ENCODE measurements at places on chromosomes 7 and 10.

- no peak for DNase-seq
Measured at GRCh38 chr10:123800289-123800688, 91.3 kb downstream of the CPXM2 start.

- peak; percentile 44 for DNase-seq
Measured at GRCh38 chr10:95560278-95561176, 644 bp downstream of the SORBS1 start.

DNA sequence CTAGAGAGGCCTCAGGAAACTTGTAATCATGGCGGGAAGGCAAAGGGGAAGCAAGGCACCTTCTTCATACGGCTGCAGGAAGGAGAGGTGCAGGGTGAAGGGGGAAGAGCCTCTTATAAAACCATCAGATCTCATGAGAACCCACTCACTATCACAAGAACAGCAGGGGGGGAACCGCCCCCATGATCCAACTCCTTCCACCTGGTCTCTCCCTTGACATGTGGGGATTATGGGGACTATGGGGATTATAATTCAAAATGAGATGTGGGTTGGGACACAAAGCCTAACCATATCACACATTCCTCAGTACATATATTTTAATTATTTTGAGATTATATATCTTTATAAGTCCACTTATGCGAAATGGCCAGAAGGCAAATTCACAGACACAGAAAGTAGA, 8.9 kb downstream of the HK1 start:
- DNase-seq = no peak

DNA sequence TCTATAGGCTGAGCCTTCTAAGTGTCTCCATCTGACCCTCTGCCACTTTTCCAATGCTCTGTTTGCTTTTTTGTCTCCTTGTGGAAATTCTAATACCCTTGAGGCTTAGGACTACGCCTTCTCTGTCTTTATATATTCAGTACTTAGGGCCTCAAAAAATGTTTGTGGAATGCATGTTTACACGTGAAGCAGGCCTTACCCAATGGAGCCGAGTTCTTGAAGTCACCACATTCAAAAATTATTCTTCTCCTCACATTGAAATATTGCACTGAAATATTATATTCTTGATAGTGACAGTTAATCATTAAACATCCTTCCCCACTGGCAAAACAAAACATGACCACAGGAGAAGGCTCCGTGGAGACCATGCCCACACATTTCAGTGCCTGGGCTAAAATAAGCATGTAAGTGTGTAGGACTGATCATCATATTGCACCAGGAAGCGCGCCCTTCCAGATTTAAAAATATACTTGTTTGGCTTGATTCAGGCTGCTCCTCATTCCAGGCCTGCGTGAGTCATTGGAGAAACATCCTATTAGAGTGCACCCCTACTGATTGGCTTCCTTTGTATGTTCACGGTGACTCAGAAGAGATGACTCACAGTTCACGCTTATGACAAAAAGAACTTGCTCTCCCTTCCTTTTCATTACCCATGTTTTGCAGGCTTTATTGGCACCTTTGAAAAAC, 307.4 kb upstream of the AOAH start:
- peak; percentile 95 for DNase-seq

GRCh38 chr10:119219871-119220270, 12.5 kb downstream of the GRK5 start:
- DNase-seq = no peak

- no peak for DNase-seq
Measured at GRCh38 chr10:47326927-47327330, 4.7 kb downstream of the GDF2 start.

- DNase-seq = no peak
Measured at GRCh38 chr10:17061418-17061817, 68.2 kb downstream of the CUBN start.

DNA sequence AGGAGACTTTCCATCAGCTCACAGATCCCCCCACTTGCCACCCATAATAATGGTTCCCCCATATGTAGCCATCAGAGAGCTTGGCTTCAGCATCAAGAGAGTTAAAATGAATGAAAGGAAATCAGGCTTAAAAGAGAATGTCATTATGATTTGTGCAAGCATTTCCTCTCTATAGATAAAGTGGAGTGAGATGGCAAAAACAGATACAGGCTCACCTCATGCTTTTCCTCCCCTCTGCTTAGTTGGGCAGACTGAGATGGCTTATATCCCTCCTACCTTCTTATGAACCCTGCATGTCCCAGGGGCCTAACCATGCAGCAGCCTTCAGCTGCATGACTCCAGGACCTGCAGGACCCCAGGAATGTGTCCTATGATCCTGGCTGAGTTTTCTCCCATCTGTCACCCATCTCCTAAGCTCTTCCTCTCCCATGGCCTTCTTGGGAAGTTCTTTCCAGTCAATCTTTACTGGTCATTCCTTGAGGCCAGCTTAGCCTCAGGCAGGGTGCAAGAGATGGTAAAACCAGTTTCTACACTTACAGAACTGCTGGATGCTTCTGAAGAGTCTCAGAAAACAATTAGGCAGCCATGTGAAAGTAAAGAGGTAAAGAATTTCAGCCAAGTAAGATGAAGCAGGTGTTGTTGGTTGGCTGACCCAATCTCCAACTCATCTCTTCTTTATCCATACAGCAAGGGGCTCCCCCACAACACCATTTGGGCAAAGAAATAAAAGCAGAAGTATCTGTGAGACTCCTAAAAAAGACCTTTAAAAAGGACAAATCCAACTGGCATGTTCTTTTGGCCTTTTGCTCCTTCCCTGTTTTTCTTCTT, 159.7 kb downstream of the RTKN2 start:
- DNase-seq = no peak

- DNase-seq = no peak
Measured at GRCh38 chr7:13055732-13056368, 368.4 kb downstream of the ARL4A start.

DNA sequence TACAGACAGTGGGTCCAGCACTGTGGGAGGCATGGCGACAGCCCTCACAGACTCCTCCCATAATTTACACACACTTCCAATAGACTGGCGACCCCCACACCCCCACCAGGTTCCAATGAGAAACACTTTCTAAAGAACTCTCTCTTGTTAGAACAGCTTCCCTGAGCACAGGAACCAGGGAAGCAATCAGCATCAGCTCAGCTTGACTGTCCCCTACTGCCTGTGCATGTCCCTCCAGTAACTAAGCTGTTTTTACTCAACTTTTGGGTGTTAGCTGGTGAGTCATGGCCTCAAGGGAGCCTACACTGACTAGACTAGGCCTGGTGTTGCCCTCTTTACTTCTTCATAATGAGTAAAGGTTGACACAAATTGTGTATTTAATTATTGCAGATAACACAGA, 32.6 kb upstream of the HERPUD2 start:
- DNase-seq = no peak

DNA sequence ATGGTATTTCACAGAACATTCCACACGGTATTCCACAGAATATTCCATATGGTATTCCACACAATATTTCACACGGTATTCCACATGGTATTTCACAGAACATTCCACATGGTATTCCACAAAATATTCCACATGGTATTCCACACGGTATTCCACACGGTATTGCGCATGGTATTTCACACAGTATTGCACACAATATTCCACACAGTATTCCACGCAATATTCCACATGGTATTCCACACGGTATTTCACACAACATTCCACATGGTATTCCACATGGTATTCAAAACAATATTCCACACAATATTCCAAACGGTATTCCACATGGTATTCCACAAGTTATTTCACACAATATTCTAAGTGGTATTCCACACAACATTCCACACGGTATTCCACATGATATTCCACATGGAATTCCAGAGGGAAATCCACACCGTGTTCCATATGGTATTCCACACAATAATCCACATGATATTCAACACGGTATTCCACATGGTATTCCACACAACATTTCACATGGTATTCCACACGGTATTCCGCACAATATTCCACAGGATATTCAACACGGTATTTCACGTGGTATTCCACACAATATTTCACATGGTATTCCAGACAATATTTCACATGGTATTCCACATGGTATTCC, 136.7 kb upstream of the CHST15 start:
- no peak for DNase-seq

DNA sequence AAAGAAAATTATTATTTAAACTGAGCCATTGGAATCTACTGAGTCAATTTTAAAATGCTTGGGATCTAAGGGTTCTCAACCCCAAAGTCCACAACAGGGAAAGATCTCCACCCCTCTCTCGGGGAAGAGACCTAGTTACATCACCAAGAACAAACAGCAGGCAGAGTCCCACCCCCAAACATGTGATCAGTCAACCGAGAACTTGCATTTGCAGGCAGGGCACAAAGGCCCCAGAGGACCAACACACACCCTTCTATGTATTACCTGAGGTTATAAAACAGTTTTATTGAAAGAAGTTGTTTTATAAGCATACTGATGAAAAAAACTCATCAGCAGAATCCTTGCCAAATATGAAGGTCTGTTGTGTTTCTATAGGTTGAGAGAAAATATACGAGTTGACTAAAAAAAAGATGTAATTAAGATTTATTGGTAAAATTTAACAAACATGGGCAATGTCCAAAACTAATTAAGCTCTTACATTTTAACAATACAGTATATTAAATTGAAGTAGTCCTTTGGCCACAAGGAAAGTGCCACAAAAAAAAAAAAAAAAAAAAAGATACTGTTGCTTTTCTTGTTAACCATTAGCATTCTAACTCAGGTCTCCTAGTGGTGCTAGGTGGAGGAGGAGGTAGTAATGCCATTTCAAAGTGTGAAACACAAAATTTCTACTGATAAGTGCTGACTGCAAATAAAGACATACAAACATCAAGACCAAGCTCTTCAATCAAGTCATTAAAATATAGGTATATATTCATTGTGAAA, 975 bp upstream of the USP54 start:
- peak; percentile 70 for DNase-seq

DNA sequence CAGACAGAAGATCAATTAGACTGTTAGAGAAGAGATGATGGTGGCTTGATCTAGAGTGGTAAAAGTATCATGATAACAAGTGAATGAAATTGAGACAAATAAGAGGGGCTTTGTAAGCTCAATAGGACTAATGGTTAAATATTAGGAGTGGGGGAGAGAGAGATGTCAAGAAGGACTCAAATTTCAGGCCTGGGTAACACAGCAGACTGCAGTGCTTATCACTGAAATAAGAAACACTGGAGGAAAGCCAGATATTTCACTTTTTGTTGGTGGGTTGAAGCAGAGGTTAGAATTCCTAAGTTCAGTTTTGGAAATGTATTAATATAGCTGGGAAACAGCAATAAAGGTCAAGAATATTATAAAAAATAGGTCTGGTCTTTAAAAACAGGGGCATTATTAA, 74.6 kb downstream of the ORC5 start:
- DNase-seq = no peak

- DNase-seq = peak; percentile 85
Measured at GRCh38 chr7:37201003-37201875, 247.4 kb downstream of the ELMO1 start.

DNA sequence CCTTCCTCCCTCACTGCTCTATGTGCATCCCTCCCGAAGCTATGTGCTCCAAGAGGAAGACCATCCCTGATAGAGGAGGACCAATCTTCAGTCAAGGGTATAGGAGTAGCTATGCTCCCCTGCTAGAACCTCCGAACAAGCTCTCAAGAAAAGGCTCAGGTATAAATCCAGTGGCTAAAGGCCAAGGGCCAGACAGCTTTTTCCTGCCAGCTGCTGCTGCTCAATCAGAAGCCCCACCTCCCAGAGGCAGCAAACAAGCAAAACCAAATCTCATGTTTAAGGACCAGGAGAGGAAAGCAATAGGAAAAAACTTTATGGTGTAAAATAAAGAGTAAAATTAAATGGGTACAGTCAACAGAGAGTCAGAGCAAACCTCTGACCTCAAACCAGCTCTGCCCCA, 187.2 kb downstream of the FGFR2 start:
- no peak for DNase-seq

- no peak for DNase-seq
Measured at GRCh38 chr10:83252169-83252568, 887.1 kb upstream of the GHITM start.

DNA sequence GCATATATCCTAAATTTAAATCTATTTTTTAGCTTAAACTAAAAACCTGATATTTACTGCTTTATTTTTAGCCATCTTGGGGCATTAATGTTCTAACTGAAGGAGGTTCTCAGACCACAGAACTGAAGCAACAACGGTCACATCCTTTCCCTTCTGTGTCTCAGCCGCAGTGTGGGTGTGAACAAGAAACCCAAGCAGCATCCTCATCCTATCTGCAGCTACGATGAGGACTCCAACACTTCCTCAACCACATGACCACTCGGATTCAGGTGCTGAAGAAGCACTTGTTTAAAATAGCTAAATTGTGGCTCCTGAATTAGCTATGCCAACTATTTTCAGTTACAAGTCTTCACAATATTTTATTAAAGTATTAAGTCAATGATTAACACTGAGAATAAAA, 5.3 kb downstream of the ESYT2 start:
- no peak for DNase-seq

GRCh38 chr7:74355091-74355490, 65.9 kb downstream of the CLIP2 start:
- DNase-seq = peak; percentile 92

DNA sequence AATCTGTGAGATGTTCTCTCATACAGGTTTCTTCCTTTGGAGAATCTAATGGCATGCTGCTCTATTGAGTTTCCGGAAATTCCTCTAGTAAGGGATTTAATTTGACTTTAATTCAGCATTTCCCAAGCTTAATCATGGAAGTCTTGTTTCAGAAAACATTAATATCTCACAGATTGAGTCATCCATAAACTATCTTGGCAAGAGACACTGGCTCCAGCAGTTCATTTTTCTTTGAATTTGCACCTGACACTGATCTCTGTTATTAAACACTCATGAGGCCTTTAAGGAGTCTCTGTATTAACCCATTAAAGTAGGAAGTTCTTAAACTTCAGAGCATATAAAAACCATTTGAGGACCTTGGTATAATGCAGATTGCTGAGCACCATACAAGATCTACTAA, 3.6 kb upstream of the ITGB8 start:
- DNase-seq = no peak

DNA sequence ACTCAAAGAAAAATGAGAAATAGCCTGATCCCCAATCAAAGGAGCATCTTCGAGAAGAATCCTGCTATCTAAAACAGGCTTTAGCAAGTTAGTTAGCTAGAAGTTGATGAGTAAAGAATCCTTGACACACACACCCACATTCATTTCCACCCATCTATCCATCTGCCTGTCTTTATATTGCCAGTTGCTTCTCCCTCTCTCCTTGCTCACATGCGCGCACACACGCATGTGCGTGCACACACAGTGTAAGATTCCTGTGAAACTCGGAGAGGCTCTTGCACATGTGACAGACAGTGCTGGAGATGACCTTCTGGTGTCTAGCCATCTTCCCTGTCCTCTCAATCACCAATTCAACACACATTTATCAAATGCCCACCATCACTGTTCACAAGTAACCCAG, 393.3 kb downstream of the PLXNA4 start:
- no peak for DNase-seq

- no peak for DNase-seq
Measured at GRCh38 chr10:90462749-90463470, 394.9 kb downstream of the HTR7 start.

GRCh38 chr7:111089822-111090426, 1.0 kb upstream of the LRRN3 start:
- DNase-seq = peak; percentile 33
